ENCODE measurements at places on chromosomes 16 and 17.

DNA sequence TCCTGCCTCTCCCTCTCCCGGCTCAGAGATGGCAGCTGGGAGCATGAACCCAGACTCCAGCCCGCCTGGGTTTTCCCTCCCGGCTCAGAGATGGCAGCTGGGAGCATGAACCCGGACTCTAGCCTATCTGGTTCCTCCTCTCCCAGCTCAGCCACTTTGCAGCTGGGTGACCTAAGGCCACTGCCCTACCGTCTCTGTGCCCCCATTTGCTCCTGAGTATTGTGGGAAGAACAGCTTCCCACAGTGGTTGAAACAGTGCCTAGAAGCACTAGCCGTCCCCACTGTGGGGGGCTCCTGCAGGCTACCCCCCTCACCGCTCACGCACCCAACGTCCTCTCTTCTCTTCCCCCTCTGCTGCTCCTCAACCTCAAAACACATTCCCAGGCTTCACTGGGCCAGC is 99.9 kb upstream of the GSE1 start:
- no peak for DNase-seq

DNA sequence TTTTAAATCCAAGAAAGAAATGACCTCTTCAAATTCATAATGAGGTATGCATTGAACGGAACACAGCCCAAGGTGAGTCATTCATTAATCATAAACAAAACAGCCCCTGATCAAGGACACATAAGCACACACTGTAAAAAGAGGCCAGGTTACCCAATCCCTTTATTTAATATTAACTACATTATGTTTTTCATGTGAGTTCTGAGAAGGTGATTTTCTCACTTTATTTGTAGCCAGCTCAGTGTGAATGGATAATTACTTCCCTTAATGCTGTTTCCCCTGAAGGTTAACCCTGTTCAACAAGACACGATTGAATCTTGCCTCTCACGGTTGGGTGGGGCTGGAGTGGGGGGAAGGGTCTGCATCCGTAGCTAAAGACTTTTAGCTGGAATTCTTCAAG is 257.3 kb upstream of the SALL1 start:
- DNase-seq, result no peak

DNA sequence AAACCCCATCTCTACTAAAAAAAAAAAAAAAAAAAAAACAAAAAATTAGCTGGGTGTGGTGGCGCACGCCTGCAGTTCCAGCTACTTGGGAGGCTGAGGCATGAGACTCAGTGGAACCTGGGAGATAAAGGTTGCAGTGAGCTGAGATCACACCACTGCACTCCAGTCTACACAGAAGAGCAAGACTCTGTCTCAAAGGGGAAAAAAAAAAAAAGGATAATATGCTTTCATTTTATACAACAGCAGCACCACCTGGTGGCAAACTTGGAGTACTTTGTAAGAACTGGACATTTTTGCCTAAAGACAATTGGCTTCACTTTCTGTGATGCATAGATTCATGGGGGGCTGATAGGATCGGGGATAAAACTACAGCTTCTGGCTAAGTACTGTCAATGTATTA is 8.5 kb downstream of the CHTF8 start:
- DNase-seq, result peak; percentile 38

GRCh38 chr16:78483124-78483992 is 383.9 kb downstream of the WWOX start:
- DNase-seq, result no peak

DNA sequence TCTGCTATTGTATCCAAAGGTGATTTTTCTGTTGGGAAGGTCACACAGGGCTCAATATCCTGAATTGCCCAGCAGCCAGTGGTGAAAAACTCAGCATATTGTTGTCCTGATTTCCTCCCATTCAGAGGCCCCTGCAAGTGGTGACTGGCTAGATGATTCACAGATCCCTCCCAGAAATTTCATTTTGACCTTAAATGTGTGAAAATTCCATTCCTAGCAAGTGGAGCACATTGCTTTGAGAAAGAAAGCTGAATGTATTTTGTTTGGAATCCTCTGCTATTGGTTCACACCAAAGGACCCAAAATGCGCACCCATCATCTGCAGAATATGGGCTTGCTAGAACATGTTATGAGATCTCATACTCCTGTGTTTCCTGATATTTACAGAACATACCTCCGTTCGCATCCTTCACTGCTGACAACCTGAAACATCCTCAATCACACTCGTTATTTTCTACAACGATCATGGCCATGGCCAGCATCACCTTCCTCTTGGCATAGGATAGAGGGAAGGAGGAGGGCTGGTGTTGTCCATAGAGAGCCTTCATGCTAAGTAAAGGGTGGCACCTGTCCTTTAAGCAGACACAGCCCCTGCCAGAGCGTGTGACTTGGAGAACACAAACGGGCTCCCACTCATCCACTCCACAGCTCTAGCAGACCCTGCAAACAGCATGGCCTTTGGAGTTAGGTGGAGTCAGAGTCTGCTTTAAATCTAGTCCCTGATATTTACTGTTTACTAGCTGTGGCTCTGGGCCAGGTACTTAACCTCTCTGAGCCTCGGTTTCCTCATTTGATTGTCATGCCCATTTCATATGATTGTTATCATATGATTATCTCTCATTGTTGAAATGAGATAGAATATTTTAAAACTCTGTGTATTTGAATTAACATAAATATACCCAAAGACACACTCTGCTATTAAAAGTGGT is 30.4 kb upstream of the NFAT5 start:
- no peak for DNase-seq

GRCh38 chr16:77905374-77905920 is 116.9 kb upstream of the CLEC3A start:
- no peak for DNase-seq

GRCh38 chr17:5055543-5055942 is 20.3 kb upstream of the SLC52A1 start:
- no peak for DNase-seq

DNA sequence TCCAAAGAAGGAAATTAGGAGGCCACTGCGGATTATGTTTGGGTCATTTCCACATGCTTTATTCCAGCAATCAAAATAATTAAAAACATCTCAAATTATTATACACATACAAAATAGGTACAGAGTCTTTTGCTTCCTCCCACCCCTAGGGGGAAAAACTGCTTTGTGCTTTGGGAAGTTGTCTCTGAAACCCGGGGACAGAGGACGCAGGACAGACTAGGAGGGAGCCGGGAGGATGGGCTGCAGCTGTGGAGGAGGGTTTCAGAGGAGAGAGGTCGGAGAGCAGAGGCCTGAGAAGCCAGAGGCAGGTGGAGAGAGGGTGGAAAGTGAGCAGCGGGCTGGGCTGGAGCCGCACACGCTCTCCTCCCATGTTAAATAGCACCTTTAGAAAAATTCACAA is 17.4 kb downstream of the COL1A1 start:
- DNase-seq, result no peak

- no peak for DNase-seq
Measured at GRCh38 chr17:80327518-80327917, 66.9 kb downstream of the RNF213 start.

DNA sequence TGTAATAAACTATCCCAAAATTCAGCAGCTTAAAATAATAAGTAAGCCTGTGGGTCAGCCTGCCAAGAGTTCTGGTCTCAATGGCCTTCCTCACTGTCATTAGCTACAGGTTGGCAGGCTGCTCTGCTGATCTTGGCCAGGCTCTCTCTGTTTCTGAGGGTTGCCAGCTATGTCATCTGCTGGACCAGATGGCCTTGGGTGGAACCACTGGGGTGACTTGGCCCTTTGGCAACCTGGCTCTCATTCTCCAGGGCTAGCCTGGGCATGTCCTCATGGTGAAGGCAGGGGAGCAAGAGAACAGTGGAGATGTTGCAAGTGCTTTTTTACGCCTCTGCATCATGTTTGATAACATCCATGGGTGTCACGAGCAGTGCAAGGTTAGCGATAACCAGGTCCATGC is 13.9 kb downstream of the ITGAM start:
- DNase-seq, result no peak

DNA sequence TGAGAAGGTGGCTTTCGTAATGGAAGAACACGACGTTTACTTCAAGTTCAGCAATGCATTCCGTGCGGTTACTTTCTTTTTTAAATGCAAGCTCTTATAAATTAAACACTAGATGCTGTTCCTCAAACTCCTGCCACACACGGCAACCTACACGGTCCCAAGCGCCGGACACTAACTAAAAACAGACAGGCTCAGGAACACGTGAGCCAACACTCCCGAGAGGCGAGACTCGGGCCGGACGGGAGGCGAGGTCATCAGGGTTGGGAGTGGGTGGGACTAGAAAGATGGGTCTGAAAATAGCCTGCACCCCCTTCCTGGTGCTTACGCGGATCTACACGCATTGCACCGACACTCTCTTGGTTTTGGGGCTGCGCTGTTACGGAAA is 6.4 kb downstream of the CLCN7 start:
- DNase-seq, result no peak

- DNase-seq, result no peak
Measured at GRCh38 chr17:19343671-19344151, 18.8 kb downstream of the B9D1 start.

GRCh38 chr16:81632392-81633146 is 146.5 kb upstream of the PLCG2 start:
- peak; percentile 84 for DNase-seq

- no peak for DNase-seq
Measured at GRCh38 chr16:1590366-1590765, 21.5 kb downstream of the IFT140 start.

DNA sequence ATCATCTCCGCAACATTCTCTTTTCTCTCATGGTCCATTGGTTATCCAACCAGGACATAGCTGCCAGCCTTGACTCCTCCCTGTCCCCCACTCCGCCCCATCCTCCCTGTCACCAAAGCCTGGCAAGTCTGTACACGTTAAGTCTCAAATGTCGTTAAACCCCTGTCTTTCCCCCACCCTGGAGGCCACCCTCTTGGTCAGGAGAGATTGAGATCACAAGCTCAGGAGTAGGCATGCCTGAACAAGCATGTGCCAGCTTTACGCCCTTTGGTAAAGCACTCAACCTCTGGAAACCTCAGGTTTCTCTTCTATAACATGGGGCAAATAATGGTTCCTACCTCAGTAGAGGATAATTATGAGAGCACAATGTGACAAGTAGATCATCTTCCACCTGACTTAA is 38.1 kb upstream of the CCL1 start:
- no peak for DNase-seq

- DNase-seq, result peak; percentile 12
Measured at GRCh38 chr17:74736513-74737298, at the start of gene RAB37. TSS of gene RAB37 (plus strand) at chr17:74737256. CDS start at chr17:74737273, 17 bp downstream.

GRCh38 chr16:88455610-88456355 is 2.7 kb downstream of the ZFPM1 start:
- DNase-seq, result peak; percentile 86

- no peak for DNase-seq
Measured at GRCh38 chr17:69176457-69176795, 34.7 kb upstream of the ABCA6 start.

All from stimulated activated CD4-positive, alpha-beta T cell treated with anti-CD3 and anti-CD28 coated beads, Interleukin-1b, Interleukin-23, amount 100 ng/mL, for 48 hours (primary cell).